ENCODE measurements at places on chromosomes 3 and 15.

DNA sequence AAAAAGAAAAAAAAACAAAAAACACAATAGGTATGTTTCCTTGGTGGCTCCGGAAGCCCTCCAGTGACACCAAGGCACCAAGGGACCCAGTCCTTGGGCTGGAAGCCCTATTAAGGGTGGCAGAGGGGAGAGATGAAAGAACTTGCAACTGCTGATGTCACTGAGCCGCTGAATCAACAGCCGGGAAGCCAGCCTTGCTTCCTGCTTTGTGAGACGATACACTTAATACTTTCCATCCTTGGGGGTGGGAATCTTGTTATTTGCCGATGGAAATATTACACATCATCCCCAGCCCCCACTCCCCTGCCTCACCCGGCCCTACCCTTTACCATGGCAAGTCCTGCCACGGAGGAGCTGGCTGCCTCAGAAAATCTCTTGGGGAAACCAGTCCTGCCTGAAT lies 5.6 kb upstream of the ISLR2 start:
- DNase-seq, result no peak

GRCh38 chr3:61937477-61937876 lies 376.1 kb downstream of the PTPRG start:
- DNase-seq, result no peak

DNA sequence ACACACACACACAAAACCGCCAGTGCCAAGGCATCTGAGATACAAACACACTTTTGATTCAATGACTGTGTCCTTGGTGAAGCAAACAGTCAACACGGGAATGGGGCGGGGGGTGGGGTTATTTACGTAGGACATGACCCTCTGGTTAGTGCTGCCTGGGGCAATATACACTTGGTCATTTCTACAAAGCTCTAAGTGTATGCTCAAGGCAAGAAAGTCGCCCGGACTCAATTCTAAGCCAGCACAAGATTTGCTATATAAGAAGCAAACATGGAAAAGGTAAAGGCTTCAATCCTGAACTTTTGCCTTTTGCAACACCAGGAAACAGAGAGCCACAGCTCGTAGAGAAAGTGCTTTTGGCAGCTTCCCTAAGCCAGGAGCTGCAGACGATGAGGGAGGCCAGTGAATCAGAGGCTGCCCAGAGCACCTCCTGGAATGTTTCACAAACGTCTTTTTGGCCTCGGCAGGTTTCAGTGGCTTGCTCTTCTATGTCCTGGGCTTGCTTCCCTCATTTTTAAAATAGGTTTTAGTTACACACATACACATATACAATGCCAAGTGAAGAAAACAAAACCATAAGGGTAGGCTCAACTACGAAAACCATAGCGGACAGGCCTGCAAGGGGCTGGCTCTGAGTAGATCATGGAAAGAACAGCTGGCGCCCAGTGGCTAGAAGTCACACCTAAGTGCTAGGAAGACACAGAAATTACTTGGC lies 73.6 kb downstream of the TM4SF4 start:
- peak; percentile 37 for DNase-seq

DNA sequence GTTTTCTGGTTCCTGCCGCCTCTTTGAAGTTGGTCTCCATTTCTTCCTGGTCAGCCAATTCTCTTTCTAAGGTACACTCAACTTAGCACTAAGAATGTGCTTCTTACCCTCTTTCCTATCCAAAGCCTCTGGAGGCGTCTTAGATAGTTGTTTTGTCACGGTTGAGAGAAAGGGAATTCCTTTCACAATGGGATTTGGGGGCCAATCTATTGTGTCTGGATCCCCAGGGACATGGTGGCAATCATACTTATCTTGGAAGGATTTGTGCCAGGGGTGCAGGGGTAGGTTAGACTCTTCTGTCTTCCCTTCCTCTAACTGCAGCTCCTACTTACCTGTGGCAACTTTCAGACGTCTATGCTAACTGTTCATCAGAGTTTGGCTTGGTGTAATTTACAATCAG lies 287.1 kb downstream of the SOX2 start:
- peak; percentile 6 for DNase-seq

DNA sequence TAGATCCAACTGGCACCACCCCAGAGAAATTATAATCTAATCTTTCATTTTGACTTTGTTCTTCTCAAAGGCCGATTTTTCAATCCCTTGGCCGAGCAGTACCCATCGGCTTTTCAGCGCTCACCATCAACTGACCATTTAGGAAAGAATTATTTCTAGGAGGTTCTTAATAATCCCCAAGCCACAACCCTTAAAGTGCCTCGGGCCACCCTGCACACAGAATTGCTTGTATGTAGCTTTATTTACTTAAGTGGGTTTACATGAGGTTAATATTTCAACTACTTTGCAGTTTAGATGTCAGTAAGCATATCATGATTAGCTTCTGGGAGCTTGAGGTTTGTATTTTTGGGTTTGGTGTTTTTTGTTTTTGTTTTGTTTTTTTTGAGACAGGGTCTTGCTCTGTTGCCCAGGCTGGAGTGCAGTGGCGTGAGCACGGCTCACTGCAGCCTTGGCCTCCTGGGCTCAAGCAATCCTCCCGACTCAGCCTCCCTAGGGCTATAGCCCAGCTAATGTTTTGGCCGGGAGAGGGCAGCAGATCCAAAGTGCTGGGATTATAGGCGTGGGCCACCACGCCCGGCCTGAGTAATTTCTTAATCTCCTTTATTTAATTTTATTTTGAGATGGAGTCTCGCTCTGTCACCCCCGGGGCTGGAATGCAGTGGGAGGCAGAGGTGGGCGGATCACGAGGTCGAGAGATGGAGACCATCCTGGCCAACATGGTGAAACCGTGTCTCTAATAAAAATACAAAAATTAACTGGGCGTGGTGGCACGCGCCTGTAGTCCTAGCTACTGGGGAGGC lies 801 bp upstream of the CDAN1 start:
- DNase-seq, result no peak

- no peak for DNase-seq
These were observed 4.7 kb upstream of the COL6A5 start for GRCh38 chr3:130340766-130341165.

DNA sequence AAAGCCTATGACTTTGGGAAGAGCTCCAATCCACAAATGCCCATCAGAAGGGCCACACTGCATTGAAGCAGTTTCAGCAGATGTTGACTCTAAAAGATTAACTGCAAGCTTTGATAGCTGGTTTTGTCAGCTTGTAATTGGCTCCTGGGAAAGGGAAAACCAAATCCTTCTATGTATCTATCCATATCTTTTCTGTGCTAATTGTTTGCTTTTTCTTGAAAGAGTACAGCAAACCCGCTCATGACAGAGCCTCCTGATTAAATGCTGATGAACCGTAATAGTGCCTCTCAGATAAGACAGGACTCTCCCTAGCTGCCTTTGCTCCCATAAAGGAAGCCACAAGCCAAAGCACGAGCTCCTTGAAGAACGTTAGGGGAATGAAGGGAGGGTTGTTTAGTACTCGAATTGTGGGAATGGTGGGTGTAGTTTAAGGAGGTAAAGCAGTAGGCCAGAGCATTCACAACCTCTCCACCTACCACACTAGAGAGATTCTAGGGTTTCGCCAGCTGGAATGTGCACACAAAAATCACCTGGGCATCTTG lies 33.6 kb upstream of the LRIG1 start:
- DNase-seq, result peak; percentile 59

DNA sequence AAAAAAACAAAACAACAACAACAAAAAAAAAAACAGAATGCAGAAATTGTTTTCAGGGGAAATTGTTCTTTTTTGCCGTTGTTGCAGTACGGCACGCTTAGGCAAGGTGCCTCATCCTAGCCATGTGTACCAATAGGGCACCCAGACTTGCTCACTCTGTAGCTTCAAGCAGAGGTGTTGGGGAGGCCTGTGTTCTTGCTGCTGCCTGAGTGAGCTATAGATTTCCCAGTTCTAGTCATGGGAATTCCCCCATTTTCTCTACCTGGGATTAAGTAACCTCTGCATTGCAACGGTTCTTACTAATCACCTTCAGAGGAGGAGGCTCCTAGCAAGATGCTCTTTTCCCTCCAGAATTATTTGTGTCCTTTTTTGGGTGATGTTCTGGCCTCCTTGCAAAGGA lies 12.9 kb upstream of the PARL start:
- DNase-seq, result no peak

- peak; percentile 37 for DNase-seq
These were observed 919 bp downstream of the IDH2 start for GRCh38 chr15:90101130-90101968.

DNA sequence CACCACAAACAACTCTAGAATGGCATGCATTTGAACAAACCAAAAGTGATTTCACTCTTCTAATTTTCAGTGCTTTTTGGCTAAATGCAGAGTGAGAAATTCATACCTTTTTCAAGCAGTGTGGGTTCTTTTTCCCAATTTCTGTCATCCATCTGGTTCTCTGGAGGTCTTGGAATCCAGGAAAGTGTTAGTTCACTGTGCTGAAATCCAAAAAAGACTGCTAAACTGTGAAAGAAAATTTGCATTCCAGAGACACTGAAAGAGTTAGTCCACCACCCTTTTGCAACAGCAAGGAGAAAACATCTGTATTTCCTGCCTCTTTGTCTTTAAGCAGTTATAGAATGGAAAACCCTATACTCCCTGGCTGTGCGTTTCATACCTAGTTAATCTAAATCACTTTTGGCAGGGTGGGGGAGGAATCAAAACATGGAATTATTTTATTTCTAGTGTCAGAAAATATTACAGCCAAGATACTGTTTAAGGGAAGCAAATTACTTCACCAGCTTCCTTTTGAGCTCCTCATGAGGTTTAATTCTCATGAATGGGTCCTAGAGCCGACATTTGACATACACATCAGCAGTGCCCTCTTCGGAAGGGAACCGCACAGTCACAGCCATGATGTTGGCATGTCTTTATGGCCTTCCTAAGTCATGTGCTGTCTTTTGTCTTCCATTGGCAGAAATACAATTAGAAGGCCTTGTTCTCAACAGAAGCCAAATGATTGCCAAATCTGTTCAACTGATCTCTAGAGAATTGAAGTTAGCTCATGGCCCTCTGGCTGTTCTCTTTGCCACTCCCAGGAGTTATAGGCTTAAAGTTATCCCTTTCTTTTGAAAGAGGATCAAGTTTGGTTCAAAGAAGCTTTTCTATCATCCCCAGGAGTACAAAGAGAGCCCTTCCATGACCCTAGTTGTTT lies 317.7 kb upstream of the TPRG1 start:
- DNase-seq, result no peak

- no peak for DNase-seq
These were observed 103.4 kb upstream of the FHIT start for GRCh38 chr3:61354604-61355003.

- DNase-seq, result no peak
These were observed 72.5 kb upstream of the ADAMTSL3 start for GRCh38 chr15:83581381-83581780.

DNA sequence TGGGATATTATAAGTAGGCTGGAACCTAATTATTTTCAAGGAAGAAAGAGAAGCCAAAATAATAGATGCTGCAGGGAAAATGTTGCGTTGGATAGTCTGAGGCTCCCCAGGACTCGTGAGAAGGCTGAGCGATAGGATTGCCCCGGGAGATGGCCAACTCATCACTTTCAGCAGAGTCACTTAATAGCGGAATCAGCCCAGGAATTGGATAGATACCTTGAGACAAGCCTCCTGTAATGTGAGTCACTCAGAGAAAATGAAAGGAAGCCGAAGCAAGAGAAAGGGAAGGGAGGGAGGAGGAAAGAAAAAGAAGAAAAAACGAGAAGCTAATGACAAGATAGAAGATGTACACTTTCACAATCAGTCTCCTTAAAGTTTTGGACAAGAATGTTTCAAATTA lies 94.3 kb downstream of the SQOR start:
- DNase-seq, result no peak

- peak; percentile 90 for DNase-seq
These were observed 1.0 kb upstream of the ATP2C1 start for GRCh38 chr3:130892759-130893375.
